ENCODE measurements at places on chromosomes 11 and 22.

- no peak for DNase-seq
These were observed 42.9 kb downstream of the LRRC32 start for GRCh38 chr11:76627606-76628005.

- no peak for DNase-seq
These were observed 46.3 kb downstream of the AMOTL1 start for GRCh38 chr11:94814272-94814976.

GRCh38 chr22:36236388-36237319 is 2.7 kb downstream of the APOL2 start:
- no peak for DNase-seq

DNA sequence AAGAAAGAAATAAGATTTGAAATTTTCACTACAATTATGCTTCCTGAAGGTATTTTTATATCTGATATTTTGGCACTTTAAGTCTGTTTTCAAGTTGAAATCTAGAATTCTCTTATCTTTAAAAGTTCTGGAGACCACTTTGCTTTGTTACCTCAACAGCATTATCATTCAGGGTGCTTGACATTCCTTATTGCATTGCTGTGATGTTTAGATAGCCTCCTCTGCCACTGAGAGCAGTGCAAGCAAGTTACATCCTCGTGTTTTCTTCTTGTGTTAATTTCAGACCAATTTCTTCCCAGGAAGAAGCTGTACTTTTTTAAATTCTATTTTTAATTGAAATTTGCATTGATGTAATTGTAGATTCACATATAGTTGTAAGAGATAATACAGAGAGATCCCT is 333.9 kb upstream of the KIRREL3 start:
- no peak for DNase-seq

- no peak for DNase-seq
These were observed 7.6 kb downstream of the MS4A3 start for GRCh38 chr11:60064111-60064510.

DNA sequence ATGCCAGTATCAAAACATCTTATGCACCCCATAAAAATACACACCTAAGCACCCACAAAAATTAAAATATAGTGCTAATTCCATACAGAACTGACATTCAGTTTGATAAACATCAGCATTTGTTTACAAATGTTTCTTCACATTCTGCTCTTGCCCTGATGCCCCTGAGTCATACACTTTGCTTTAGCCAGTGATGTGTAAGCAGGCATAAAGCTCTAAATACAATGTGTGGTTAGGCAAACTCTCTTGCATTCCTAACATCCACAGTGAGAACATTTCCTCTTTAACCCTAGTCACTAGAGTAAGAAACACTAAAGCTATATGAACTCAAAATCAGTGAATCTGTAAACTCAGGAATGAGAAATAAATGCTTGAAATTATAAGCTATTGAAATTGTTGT is 1060.7 kb downstream of the FAM181B start:
- DNase-seq = no peak

- no peak for DNase-seq
These were observed 62.7 kb downstream of the APOL3 start for GRCh38 chr22:36097880-36098279.
